Uterus (tissue), 4 donors: ENCODE measurements at places on chromosomes 3 and 15. TPM values are rescaled to one million over a fixed set of nuclear protein-coding genes. Genes with fewer than 3 reads are reported as not detected.

Gene SEMA3G
- 4.4 TPM for total RNA-seq

Gene TAMM41
- 19.5 TPM for total RNA-seq

Gene RARB
- 63.0 TPM for total RNA-seq

Gene GOLGA8K
- total RNA-seq = not detected

Gene FBXL22
- 20.2 TPM for total RNA-seq

Gene IGF2BP2
- total RNA-seq = 2.9 TPM

Gene STRC
- not detected for total RNA-seq

Gene ZPLD1
- total RNA-seq = not detected

Gene IL17RE
- 10.7 TPM for total RNA-seq

Gene KLHL40
- not detected for total RNA-seq

Gene TMC3
- total RNA-seq = not detected

Gene RASL12
- total RNA-seq = 65.3 TPM

Gene PLCB2
- total RNA-seq = 3.5 TPM

Gene LYZL4
- not detected for total RNA-seq

Gene CDHR4
- 1.6 TPM for total RNA-seq

Gene CCR3
- not detected for total RNA-seq

Gene EFCAB12
- under 0.01 TPM for total RNA-seq

Gene AMIGO3
- total RNA-seq = not detected

Gene ACKR2
- total RNA-seq = 3.1 TPM

Gene BFSP2
- total RNA-seq = not detected

Gene RGMA
- total RNA-seq = 16.0 TPM

Gene RPP25
- 6.4 TPM for total RNA-seq

Gene NKTR
- 119 TPM for total RNA-seq

Gene AEN
- 2.6 TPM for total RNA-seq

Gene CLDN11
- total RNA-seq = 14.3 TPM

Gene SYNPR
- total RNA-seq = 1.7 TPM

Gene SLC22A13
- total RNA-seq = 0.70 TPM

Gene PAQR5
- not detected for total RNA-seq
